Smooth muscle cell of the pulmonary artery (primary cell): ENCODE measurements at places on chromosomes 1 and 21. TPM values are rescaled to one million over a fixed set of nuclear protein-coding genes. Genes with fewer than 3 reads are reported as not detected.

The ACTL8 gene
- 0.07 TPM in 1 of 2 replicates, not detected in the other for total RNA-seq

The ZSCAN20 gene
- total RNA-seq = 12.2 and 13.4 TPM in 2 replicates

The NBPF6 gene
- total RNA-seq = 0.07 and 0.10 TPM in 2 replicates

The ARHGAP30 gene
- not detected in 2 replicates for total RNA-seq

The PKLR gene
- total RNA-seq = under 0.01 TPM in 1 of 2 replicates, not detected in the other

The PINK1 gene
- 80.3 and 85.4 TPM in 2 replicates for total RNA-seq

The GCLM gene
- 20.9 and 31.1 TPM in 2 replicates for total RNA-seq

The LAMC1 gene
- 853 and 1,718 TPM in 2 replicates for total RNA-seq

The WDR64 gene
- total RNA-seq = not detected in 2 replicates

The OR2L2 gene
- not detected in 2 replicates for total RNA-seq

The RGS4 gene
- 792 and 809 TPM in 2 replicates for total RNA-seq

The MAP10 gene
- total RNA-seq = 0.85 and 1.2 TPM in 2 replicates

The TFF3 gene
- not detected in 2 replicates for total RNA-seq

The PDZK1 gene
- total RNA-seq = 0.23 and 0.33 TPM in 2 replicates
